Brain (organoid and tissue), 16 donors: ENCODE measurements at places on chromosomes 7 and 10.

DNA sequence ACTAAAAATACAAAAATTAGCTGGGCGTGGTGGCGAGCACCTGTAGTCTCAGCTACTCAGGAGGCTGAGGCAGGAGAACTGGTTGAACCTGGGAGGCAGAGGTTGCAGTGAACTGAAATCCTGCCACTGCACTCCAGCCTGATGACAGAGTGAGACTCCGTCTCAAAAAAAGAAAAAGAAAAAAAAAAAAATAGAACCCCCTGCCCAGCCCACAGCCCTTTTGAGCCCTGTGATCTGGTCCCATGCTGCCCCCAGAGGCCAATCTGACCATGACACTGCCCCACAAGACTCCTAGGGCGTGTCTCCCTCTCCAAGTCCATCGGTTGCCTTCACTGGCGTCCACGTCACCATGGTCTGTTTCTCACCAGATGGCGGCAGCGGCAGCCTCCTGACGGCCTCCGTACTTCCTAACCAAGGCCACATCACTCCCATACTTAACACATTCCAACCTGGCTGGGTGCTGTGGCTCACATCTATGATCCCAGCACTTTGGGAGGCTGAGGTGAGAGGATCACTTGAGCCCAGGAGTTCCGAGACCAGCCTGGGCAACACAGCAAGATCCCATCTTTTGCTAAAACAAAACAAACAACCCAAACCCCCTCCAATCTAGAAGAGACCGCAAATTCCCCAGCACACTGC, 18.0 kb downstream of the STX1A start:
- DNase-seq = peak; percentile 15

- DNase-seq = no peak
Measured at GRCh38 chr10:30219971-30220751, 128.9 kb downstream of the MTPAP start.

- no peak for DNase-seq
Measured at GRCh38 chr7:30465046-30465810, 13.4 kb downstream of the NOD1 start.

DNA sequence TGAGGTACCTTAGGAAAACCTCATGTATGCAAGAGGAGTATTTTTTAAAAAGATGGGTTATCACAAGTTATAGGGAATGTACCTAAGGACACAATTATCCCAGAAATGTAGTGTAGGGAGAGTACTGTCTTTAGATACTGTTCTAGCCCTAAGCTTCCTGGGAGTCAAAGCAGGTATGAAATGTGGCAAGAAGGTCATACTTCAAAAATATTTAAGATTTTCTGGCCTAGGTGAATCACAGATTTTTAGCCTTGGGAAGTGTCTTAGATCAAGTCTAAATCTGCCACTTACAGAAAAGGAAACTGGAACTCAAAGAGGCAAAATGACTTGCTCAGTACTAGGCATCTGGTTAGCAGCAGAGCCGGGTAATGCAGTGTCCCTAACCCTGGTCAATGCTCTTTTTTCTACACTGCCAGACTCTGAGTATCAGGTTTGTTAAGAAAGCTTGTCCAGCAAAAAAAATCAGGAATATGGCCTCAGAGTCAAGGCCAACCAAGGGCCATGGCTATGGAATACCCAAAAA, 13.9 kb downstream of the PIK3AP1 start:
- DNase-seq = no peak

DNA sequence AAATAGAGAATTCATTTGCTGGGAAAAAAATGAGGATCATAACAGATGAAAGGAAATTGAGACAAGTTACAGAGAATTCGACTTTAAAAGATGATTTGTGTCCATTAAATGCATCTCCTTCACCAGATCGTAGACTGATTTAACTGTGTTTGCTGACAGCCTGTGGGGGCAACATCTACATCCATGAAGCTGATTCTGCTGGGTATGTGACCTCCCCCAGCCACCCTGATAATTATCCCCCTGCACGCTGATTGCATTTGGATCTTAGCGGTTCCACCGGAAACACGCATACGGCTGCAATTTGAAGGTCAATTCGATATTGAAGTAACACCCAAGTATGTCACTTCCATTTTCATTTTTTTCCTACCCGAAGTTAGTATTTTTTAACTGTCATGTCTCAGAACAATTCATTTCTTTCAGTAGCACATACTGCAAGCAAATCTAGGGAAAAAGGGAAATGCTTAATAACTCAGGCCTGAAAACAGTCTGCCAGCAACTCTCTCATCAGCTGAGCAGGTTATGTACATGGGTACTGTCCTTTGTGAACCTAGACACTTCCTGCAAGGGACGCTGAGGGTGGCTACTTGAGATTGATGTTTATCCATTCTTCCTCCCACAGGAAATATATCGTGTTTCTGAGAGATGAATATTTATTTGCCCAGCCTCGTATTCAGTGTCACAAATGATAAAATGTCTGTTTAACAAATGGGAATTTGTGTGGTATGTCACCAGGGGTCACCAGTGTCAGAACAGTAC, 134.9 kb downstream of the ZNF22 start:
- no peak for DNase-seq

DNA sequence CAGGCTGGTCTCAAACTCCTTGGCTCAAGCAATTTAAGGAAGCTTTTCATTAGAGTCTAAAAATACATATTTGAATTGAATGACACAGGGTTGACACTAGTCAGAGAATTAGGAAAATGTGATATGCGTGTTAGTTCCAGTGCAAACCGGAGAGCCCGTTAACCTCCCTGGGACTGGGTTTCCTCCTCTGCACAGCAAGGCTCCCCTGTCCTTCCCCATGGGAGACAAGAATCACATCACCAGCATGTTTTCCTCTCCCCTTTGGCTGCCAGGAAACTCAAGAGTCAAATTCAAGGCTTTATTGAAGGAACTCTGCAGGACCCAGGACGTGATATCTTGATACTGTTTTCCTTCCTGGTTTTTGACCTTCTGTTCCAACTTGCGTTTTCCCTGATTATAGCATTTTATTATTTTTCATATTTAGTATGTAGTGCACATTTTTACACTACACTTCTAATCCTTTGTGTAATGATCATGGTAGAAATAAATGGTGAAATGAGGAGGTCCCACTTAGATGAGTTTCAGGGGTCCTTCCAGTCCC, 24.9 kb downstream of the GSTO2 start:
- no peak for DNase-seq

- DNase-seq = no peak
Measured at GRCh38 chr10:93039721-93040120, 20.9 kb upstream of the CYP26C1 start.

GRCh38 chr7:16504019-16504418, 22.6 kb upstream of the LRRC72 start:
- no peak for DNase-seq

GRCh38 chr10:69960988-69961880, 91.4 kb upstream of the MACROH2A2 start:
- no peak for DNase-seq

DNA sequence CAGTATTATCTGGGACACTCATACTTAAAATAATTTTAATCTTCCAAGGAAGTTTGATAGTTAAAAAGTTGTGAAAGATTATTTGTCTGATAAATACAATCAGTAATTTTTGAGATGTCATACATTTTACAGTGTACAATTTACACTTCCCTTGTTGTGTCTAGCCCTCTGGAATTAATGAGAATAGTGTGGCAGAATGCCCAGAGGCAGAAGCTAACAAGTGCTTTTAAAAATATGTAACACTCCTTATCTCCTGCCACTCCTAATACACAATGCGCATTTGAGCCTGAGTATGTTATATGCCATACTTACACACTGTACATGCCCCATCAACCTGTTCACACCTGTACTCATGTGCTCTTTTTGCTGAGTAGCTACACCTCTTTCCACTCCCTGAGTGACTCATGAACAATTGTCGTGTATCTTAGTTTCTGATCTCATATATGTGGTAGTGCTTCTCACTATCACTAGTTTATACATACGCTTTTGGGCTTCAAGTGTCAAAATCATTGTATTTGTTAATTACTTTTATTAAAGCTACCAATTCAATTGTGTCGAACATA, 106.9 kb upstream of the GNAI1 start:
- DNase-seq = peak; percentile 80
